ENCODE measurements at places on chromosomes 11 and 22.
A peak's percentile ranks its signal among the peaks of the same experiment; 100 is the strongest.

- peak; percentile 62 for DNase-seq
Observed at GRCh38 chr11:90204832-90205646, 17.8 kb downstream of the CHORDC1 start.

DNA sequence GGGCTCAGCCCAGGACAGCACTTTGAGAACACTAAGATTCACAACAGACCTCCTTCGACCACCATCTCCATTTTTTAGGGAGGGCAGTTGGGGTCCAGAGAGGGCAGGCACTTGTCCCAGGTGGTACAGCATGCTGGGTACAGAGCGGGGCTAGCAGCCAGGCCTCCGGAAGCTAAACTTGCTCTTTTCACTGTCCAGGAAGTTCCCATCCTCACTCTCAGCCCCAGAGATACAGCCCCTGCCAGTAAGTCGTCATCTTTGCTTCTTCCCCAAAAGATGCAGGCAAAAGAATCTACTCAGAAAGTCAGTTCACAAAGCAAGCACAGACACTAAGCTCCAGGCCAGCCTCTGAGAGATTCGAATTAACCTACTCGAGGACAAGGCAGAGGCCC is 6.7 kb upstream of the RAB3IL1 start:
- no peak for DNase-seq

DNA sequence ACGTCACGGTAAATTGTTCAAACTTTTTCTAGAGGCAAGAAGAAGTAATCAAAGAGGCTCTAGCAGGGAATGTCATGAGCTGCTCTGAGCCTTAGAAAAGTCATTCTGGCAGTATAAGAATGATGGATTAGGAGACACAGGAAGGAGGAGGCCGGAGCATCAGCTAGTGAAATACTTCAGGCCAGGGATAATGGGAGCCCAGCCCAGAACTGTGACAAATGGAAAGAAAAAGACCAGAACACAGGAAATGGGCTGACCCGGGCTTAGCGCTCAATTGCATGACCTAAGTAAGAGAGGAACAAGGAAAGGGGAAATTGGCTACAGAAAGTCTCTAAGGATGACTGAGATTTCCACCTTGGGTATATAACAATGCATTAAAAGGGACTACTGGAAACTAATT is 108.6 kb downstream of the LARGE1 start:
- no peak for DNase-seq

GRCh38 chr11:118401880-118402590 is 629 bp downstream of the ATP5MG start:
- peak; percentile 75 for DNase-seq

DNA sequence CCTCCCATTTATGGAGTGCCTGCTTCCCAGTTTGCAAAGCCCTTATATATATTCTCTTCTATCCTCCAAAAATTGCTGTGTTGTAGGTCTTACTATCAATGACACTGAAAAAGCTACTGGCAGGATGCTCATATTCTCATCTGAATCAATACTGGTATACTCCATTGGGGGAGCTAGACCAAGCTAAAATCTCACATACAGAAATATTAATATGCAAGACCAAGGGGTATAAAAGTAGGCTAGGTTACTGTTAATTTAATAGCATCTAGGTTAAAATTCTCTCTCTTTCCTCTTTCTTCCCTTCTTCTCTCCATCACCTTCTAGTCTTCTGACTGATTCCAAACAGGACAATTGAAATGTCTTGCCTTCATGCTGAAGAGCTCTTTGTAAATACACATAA is 17.1 kb upstream of the BDNF start:
- peak; percentile 63 for DNase-seq

GRCh38 chr11:3226846-3227567 is 5.2 kb downstream of the MRGPRE start:
- DNase-seq = no peak

DNA sequence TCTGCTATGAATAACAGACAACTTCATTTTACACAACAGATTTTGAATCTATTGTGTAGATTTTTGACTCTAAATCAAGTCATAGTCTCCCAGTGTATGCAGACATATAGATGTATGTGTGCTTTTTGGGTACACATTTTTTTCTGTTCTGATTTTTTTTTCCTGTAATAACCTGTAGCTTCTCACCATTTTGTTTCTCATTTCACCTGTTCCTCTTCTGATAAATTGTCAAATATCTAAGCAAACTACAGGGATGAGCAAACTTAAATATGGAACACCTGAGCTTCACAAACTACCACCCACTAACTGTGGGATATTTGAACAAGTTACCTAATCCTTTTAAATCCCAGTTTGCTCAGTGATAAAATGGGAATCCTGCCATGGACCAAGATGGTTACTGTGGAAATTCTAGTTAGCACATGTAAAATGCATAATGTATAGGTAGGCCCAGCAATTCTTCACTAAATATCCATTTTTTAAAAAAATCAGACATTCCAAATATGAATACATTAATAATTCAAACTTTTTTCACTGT is 15.7 kb downstream of the LGR4 start:
- DNase-seq = no peak

- DNase-seq = no peak
Observed at GRCh38 chr11:82765466-82766034, 31.9 kb upstream of the FAM181B start.

DNA sequence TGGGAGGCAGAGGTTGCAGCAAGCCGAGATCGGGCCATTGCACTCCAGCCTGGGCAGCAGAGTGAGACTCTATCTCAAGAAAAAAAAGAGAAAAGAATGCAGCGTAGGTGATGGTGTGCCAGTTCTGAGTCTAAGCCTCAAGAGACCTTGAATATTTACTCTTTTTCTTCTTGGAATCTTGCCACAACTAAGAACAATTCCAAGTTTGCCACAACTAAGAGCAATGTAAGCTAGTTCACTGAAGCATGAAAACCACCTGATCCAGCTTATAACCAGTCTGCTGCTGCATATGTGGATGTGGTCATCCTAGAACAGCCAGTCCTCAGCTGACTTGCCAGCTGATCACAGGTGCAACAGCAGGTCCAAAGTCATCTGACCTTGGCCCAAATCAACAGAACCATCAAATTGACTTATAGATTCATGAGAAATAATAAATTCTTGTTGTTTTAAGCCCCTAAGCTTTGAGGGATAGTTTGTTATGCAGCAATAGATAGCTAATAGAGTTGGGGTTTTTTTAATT is 25.4 kb upstream of the SEZ6L start:
- peak; percentile 41 for DNase-seq

DNA sequence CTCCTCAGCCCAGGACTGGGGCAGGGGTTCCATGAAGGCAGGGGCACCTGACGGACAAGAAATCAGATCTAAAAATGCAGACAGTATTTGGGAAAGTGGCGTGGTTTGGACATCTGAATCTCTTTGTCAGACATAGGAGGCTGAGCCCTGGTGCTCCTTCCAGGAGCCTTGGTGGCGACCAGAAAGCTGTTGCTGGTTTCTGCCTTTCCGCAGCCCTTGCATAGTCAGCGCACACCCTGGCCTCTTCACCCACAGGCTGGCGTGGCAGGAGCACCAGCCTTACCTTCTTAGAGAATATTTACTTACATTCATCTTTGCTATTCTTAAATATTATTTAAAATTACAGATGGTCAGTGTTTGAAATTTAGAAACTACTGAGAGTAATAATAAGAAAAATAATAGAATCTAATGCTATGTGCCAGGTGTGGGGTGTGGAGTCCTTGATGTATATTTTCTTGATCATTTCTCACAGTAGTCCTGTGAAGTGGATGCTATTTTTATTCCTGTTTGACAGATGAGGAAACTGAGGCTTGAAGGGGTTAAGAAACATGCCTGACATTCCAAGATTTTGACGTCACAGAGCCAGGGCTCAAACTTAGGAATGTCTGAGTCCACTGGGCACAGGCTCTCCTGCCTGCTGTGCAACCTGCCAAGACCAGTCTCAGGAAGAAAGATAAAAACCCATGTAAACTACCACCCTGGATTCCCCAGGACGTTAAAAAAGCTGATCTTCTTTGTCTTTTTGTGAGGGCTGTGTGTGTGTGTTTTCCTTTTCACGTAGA is 51.6 kb downstream of the TBC1D22A start:
- DNase-seq = peak; percentile 71

- no peak for DNase-seq
Observed at GRCh38 chr11:58898106-58898505, 41.2 kb upstream of the GLYATL1 start.

GRCh38 chr22:22591348-22592299 is 32.6 kb upstream of the PRAME start:
- DNase-seq = no peak

DNA sequence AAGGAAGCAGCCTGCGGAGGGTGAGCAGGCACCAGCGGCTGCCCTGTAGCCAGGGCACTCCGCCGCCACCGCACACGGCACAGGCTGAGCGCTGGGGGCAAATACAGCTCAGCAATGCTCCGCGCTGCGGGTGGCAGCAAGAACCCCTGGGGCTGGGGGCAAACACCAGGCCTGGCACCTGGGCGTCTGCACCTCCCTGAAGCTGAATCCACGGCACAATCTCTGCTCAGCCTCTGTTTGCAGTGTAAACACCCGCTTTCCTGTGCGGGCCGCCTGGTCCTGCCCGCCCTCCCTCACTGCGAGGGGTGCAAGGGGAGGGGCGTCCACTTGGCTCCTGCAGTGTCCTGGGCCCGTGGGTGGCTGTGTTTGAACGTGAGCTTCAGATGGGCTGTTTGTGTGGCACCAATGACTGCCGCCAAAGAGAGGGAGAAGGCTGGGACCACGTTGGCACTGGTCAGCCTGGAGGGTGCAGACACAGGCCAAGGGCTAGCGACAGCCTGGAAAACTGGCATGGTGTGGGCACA is 14.8 kb upstream of the MPPED1 start:
- no peak for DNase-seq

- no peak for DNase-seq
Observed at GRCh38 chr22:30513462-30513861, 8.0 kb upstream of the SEC14L4 start.

- DNase-seq = no peak
Observed at GRCh38 chr11:17314232-17314547, 37.4 kb upstream of the NCR3LG1 start.

GRCh38 chr11:110096496-110096895 is 3.3 kb downstream of the ZC3H12C start:
- no peak for DNase-seq

- no peak for DNase-seq
Observed at GRCh38 chr11:19567996-19568395, 144.6 kb upstream of the NAV2 start.

GRCh38 chr11:43975629-43976028 is 33.2 kb downstream of the C11orf96 start:
- no peak for DNase-seq

GRCh38 chr22:37566329-37566837 is 6.1 kb downstream of the CDC42EP1 start:
- DNase-seq = no peak

Data from ACHN (cell line).